ENCODE measurements at places on chromosomes 11 and 22.
A peak's percentile ranks its signal among the peaks of the same experiment; 100 is the strongest.

DNA sequence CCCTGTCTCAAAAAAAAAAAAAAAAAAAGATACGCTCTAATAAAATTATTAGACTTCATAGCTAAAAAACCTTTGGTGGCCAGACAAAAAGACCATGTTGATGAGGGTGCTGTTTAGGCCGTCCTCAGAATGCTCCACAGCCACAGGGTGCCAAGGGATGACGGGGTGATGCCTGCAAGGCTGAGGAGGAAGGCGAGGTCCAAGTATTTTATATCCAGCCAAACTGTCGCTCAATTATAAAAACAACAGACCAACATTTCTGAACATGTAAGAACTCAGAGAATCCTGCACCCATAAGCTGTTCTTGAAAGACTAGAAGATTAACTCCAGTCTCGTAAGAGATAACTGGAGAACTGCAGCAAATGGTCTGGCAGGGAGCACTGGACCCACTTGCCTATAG is 29.2 kb downstream of the TBX1 start:
- DNase-seq = no peak

DNA sequence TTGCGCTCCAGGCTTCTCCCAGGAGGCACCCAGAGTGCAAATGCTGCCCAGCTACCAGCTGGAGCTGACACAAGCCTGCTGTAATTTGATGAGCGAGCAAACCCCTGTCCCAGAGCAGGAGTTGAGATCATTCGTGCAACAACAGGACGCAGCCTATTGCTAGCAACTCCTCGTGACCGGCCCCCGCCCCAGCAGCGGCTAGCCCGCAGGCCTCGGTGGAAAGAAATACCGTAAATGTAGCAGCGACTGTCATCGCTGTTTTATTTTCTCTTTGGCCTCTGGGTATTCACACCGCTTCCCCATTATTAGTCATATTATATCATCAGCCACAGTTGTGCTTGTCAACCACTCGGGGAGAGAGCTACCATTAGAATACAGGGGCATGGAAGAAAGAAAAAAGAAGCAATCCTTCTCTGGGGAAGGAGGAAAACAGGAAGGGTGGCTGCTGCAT is 59.2 kb upstream of the ATXN10 start:
- peak; percentile 47 for DNase-seq

DNA sequence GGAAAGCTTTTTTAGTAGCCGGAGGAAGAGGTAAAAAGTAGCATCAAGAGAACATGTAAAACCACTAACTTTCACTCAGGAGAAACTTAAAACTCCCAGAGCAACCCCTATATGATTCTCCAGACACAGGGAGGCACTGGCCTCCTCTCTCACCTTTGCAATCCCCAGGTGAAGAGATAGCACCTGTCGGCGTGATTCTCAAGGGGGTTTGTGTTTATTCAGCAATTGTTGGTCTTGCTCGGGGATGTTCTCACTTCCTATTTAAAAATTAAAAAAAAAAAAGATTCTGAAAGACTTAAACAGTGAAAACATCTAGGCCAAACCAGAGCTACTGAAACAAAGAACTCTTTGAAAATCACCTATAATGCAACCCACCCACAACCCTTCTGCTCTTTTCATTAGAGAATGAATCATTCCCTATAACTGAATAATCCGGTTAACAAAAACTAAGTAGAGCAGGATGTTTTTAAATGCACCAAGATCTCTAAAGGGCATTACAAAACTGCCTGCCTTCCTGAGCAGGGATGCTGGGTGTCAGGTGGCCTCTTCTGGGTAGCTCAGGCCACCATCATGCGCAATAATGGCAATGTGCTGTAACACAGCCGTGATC is 24.9 kb downstream of the DHCR7 start:
- DNase-seq = no peak

GRCh38 chr11:21635394-21636145 is 557.3 kb upstream of the ANO5 start:
- no peak for DNase-seq

- no peak for DNase-seq
Measured at GRCh38 chr22:49079027-49079725, 748.5 kb downstream of the BRD1 start.

- DNase-seq = no peak
Measured at GRCh38 chr22:42910221-42910942, 53.3 kb upstream of the ARFGAP3 start.

DNA sequence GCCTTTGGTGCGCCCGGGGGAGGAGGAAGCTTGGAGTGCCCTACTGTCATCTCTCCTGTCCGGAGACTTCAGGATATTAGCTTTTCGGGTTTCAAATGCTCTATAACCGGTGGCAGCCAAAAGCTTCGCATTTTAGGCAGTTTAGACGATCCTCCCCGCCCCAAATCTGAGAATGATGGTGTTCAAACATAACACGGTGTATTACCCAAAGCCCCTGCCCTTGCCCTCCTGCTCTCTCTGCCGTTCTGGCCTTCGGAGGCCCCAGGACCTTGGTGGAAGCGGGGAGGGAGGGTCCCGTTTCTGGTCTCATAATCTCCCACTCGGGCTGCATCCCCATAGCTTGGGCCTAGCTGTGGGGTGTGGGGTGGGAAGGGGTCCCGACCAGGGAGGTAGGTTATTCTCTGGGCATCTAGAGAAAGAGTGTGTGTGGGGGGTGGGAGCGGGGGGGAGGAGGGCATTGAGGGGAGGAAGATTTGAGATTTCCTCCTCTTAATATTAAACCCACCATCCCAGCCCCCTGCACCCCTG is 2.3 kb downstream of the PKNOX2 start:
- no peak for DNase-seq

- peak; percentile 81 for DNase-seq
Measured at GRCh38 chr11:120210626-120211521, at the start of gene OAF. OAF (plus strand) TSS chr11:120211032; CDS start chr11:120211280, 248 bp downstream.

All from forelimb muscle (tissue), 1 donor.